ENCODE measurements at places on chromosomes 2 and 18.

GRCh38 chr2:171999161-171999560 is 592 bp upstream of the METAP1D start:
- no peak for DNase-seq

DNA sequence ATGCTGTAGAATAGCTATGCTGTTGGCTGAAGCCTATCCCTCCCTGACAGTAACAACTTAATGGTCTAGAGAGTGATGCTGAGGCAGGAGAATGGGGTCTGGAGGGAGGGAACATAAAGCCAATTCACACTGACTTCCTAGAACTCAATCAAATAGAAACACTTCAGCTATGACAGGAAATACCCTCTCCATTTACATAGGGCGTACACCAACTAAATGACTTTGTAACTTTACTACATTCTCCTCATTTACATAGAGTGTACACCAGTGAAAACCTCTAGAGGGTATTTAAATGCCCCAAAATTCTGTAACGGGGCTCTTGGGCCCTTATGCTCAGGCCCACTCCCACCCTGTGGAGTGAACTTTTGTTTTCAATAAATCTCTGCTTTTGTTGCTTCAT is 41.5 kb downstream of the YPEL5 start:
- no peak for DNase-seq

DNA sequence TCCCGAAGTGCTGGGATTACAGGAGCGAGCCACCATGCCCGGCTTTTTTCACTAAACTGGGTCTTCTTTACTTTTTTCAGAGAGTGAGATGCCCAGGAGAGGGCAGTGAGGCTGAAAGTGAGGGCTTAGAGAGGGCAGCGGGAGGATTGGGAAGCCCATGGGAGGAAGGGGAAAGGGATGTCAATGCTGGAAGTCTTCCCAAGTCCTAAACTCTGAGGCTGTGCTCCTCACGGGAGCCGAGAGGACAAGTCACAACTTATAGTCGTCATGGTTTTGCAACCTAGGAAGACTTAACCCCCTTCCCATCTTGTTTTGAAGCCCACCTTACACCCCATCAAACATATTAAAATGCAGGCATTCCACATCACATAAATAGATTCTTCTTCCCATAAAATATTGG is 15.1 kb upstream of the MEP1B start:
- no peak for DNase-seq

- no peak for DNase-seq
These were observed 60.3 kb downstream of the RPIA start for GRCh38 chr2:88751768-88752167.

- no peak for DNase-seq
These were observed 56.6 kb downstream of the HDAC4 start for GRCh38 chr2:239343946-239344856.

DNA sequence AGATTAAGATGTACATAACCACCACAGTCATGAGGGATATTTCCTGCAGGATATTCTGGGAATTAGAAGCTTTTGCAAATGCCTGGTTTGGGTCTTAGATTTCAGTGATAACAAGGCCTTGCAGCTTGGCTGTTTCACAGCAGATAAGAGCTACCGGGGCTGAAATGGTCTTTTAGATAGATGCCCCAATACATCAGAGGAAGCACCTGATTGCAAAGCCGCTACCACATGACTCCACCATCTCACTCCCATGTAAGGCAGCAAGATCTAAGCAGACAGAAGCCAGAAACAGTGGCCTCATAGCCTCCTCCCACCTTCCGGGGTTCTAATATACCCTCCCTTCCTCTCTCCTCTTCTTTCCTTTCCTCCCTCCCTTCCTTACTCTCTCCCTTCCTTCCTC is 31.1 kb upstream of the EPG5 start:
- DNase-seq = no peak

- DNase-seq = no peak
These were observed 81.8 kb upstream of the LCLAT1 start for GRCh38 chr2:30365201-30365600.

GRCh38 chr2:206800506-206801417 is 35.4 kb downstream of the FASTKD2 start:
- DNase-seq = peak; percentile 3

DNA sequence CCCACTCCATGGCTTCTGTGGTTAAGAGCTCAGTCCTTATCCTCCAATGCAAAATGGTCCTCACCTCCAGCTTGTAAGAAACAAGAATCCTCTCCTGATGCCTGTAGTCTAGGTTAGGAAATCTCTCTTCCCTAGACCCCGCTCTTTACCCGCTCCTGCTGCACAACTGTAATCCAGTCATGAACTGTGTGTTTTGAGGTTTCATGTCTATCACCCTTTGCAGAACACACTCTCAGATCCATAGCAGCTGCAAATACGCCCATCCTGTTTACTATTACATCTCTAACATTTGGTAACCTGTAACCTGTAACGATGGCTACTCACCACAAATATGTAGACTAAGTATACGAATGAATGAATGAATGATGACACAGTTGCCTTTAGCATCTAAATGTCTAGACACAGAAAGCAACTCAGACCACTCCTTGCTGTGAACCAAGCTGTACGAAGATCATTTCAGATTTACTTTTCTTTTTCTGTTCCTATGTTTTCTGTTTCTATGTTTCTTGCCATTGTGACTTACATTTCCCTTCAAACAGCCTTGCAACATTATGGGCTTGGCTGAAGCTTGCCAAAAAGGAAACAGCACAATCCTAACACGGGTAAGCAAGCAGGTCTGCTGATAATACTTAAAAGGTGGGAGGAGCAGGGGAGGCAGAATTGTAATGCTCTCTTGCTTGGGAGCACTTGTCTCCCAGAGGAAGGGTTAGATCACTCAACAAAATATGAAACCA is 53.7 kb downstream of the EPHA4 start:
- no peak for DNase-seq

DNA sequence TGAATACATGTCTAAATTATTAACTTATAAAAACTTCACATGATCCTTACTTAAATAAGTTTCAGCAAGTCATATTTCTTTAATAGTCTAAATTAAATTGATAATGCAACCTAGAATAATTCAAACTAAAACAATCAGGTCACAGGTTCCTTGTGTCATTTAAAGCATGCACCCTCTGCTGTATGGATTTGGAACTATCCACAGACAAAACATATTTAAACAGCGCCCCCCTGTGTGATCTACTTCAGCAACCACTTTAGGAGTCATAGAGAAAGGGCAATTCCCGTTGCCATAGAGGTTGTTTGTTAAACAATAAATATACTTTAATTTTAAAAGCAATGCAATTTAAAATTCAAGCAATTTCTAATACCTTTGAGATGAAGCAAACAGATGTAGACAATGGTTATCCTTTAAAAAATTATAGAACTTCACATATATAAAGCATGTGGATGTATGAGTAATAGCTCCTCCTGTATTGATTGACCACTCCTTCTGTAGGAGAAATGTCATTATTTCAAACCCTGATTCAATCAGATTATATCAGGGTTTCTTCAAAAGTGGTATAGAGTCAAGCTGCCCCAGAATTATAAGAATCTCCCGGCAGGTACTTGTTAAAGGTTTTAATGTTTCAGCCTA is 21.2 kb downstream of the GRB14 start:
- DNase-seq = no peak

DNA sequence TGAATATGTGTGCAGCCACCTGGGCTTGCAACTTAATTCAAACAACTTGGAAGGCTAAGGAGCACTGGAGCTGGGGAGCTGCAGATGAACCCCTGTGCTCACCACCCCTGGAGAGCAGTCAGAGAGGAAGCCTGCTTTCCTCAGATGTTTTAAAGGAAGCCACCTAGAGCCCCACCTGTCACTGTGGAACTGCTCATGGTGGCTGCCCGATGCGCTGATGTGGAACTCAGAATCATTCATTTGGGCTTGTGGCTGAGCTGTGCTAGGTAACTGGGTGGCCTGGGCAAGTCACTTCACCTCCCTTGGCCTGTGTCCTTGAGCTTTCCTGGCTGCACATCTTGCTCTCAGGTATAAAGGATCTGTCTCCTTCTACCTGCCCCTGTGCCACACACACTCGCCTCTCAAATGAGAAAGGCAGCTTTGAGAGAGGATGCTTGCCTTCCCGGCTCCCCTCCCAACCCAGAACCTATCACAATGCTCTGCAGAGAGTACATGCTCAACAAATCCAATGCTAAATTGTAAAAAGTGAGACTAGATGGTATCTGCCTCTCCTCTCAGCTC is 41.3 kb downstream of the BCL11A start:
- no peak for DNase-seq

GRCh38 chr2:14182227-14182946 is 450.1 kb upstream of the LRATD1 start:
- no peak for DNase-seq

DNA sequence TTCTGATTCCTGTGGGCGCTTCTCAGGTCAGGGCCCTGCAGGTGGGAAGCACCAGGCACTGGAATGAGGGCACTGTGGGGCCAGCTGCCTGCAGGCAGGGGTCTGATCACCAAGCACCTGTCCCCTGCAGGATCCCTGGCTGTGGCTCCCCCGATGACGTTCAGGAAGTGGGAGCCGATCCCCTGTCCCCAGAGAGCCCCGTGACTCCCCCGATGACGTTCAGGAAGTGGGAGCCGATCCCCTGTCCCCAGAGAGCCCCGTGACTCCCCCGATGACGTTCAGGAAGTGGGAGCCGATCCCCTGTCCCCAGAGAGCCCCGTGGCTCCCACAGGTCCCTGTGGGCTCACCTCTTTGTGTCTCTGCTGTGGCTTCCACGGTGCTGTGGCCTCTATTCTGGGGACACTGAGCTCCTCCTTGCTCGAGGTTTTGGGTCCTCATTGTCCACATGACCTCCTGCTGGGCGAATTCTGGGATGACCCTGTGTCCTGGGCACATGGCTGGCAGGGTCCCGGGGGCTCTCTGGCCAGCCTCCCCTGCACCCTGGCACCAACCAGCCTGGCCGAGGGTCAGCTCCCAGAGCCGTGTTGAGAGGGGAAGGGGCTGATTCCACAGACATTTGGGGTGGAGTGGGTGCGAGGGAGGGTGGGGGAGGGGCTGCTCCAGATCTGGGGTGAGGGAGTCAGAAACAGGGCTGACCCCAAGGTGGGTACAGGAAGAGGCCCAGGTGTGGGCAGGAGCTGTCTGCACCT is 4.8 kb downstream of the NEU4 start:
- DNase-seq = no peak

- no peak for DNase-seq
These were observed 17.3 kb upstream of the ARL5A start for GRCh38 chr2:151845481-151845880.

DNA sequence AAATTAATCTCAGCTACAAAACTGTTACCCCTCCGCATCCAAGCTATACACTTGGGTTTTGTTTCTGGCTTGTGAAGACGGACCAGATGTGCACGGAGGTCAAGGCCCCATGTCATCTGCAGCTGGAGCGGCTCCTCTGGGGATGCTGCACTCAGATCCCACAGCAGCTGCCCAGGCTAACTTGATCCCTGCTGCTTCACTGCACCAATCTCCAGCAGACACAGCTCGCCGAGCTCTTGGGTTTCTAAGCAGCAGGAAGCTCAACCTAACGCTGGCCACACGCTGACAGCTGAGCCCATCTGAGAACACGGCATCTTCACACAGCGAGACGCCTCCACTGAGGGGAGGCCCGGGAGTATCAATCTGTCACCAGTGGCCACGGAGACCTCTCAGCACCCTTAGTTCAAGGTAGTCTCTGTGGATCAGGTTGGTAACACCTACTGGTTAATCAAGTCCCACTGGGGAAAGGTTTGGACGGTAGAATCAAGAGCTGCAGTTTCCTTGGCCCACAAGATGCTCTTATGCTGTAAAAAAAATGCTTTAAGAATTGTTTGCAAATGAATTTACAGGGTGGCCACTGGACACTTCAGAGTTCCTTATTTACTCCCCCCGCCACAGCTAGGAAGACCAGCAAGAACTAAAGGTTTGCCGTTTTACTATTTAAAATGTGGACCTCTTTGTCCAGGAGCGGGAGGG is 67.5 kb downstream of the EMILIN2 start:
- DNase-seq = no peak

DNA sequence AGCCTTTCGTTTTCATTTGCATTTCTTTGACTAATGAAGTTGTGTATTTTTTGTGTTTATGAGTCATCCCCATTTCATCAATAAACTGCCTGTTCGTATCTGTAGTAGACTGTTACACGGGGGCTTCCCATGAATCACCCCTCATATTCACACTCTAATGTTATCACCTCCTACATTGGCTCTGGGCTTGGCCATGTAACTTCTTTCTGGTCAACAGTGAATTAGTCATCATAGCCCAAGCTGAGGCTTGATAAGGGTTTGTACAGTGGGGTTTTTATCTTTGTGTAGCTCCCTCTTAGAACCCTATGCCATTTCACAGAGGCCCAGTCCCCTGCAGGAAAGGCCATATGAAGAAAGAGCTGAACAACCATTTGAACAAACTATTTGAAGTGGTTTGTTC is 151.0 kb downstream of the CCBE1 start:
- DNase-seq = no peak
